ENCODE measurements at places on chromosomes 1 and 21.
A peak's percentile ranks its signal among the peaks of the same experiment; 100 is the strongest.

DNA sequence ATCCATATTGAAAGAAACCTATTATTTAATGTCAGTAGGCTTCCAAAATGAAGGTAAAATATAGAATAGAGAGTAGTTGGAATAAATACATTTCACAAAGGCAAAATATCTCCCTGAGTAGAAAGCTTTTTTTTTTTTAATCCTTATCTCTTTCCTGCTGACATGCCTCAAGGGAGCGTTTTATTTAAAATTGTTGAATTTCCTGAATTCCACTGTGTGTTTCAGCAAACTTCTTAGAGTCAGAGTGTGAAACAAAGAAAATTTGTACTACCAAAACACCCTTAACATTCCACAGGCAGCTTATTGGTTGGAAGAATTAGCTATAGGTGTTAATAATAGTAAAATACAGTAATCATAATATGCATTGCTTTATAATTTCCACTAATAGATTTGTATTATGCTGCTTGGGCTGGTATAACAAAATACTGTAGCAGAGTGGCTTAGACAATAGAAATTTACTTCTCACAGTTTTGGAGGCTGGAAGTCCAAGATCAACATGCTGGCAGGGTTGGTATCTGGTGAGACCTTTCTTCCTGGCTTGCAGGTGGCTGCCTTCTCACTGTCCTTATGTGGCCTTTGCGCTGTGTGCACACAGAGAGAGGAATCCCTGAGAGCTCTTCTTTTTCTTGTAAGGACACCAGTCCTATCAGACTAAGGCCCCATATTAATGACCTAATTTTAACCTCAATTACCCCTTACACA lies 468.4 kb upstream of the C1orf87 start:
- no peak for DNase-seq

- DNase-seq = no peak
Measured at GRCh38 chr1:38018864-38019343, 6.4 kb downstream of the UTP11 start.

DNA sequence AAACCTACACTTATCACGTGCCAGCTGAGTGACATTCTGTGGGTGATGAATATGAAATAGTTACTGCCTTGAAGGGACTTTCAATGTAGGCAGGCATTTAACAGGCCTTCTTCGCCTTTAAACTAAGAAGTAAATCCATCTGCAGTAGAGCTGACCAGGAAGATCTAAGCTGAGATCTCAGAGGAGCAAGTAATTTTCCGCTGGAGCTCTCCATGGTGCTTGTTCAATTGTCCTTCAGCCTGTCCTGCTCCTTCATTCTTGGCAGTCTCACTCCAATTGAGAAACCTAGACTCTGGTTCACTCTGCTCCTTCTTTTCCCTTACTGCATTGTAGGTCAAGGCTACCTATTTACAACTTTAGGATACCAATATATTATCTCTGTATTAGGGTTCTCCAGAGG lies 183.5 kb downstream of the HMCN1 start:
- no peak for DNase-seq

DNA sequence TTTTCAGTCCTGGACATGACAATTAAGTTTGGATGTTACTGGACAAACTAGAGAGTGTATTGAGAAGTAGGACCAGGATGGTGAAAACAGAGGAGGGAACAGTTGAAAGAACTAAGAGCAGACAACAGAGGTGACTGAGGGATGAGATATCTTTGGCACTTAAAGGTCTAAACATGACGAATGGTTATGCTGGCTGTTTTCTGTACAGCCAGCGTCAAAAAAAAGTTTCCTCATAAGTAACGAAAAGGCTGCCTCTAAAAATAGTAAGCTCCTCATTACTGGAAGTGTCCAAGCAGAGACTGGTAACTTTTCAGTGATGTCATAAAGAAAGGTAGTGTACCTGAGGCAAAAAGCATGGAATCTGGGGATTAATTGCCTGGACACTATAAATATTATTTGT lies 35.2 kb upstream of the AK4 start:
- DNase-seq = no peak

GRCh38 chr1:199948587-199949280 lies 78.8 kb upstream of the NR5A2 start:
- DNase-seq = peak; percentile 61

DNA sequence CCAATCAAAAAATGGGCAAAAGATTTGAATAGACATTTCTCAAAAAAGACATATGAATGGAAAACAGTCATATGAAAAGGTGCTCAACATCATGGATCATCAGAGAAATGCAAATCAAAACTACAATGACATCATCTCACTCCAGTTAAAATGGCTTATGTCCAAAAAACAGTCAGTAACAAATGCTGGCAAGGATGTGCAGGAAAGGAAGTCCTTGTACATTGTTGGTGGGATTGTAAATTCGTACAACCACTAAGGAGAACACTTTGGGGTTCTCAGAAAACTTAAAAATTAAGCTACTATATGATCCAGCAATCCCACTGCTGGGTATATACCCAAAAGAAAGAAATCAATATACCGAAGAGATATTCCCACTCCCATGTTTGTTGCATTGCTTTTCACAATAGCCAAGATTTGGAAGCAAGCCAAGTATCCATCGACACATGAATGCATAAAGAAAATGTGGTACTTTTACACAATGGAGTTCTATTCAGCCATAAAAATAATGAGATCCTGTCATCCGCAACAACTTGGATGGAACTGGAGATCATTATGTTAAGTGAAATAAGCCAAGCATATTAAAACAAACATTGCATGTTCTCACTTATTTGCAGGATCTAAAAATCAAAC lies 17.9 kb downstream of the GBP5 start:
- DNase-seq = no peak

- DNase-seq = peak; percentile 18
Measured at GRCh38 chr1:2049225-2049717, 940 bp upstream of the PRKCZ start.

DNA sequence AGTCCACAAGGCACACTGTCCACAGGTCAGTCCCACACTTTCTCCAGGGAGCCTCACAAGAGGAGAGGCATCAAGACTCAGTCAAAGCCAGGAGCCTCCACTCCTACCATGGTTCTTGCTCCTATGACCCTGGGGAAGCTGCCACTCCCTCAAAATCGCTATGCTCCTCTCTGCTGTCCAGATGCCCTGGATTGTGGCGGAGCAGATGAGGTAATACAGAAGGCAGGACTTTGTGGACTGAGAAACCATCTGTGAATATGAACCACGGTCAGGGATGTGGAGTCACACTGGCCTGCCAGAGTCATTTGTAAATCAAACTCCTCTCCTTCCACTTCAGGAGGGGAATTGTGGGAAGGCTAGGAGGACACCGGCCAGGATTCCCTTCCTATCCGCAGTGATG lies 20.6 kb downstream of the VWA5B1 start:
- DNase-seq = no peak

GRCh38 chr1:201324821-201325677 lies 41.7 kb downstream of the PKP1 start:
- DNase-seq = no peak

DNA sequence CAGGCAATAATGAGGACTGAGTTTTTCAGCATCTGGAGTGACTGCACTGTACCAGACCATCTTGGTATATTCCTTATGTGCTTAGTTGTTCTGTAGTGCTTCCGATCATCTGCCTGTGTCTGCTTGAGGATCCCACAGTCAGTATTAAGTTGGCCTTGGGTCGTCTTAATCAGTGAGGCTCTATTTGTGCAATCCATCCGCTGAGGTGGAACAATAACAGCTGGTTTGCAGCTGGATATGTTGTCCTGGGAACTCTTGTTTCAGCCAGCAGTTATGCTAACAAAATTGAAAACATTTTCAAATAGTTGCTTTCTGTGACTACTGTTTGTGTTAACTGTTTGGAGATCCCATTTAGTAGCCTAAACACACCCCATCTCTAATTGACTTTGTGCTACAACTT lies 73.7 kb downstream of the LAMC1 start:
- no peak for DNase-seq

GRCh38 chr1:32099426-32099825 lies 8.4 kb upstream of the KPNA6 start:
- no peak for DNase-seq

DNA sequence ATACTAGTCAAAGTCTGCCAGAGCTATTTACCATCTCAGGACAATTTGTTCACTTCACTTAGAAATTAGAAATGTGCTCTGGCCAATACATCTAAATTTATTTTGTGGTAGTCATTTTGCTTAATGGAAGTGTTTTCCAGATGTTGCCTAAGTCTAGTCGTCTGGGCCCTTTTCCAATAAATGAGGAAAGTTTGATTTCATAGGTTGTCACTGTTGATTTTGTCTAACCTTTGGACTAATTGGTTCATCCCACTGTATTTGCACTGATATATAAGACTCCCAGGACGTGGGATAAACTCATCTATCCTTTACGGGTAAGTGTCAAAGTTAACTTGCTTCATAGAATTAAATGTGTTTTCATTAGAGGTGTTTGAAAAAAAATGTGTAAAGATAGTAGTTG lies 79.1 kb downstream of the TPR start:
- DNase-seq = no peak

- no peak for DNase-seq
Measured at GRCh38 chr1:33096363-33097005, 15.5 kb downstream of the AZIN2 start.

GRCh38 chr1:201515895-201516294 lies 9.0 kb upstream of the CSRP1 start:
- no peak for DNase-seq

DNA sequence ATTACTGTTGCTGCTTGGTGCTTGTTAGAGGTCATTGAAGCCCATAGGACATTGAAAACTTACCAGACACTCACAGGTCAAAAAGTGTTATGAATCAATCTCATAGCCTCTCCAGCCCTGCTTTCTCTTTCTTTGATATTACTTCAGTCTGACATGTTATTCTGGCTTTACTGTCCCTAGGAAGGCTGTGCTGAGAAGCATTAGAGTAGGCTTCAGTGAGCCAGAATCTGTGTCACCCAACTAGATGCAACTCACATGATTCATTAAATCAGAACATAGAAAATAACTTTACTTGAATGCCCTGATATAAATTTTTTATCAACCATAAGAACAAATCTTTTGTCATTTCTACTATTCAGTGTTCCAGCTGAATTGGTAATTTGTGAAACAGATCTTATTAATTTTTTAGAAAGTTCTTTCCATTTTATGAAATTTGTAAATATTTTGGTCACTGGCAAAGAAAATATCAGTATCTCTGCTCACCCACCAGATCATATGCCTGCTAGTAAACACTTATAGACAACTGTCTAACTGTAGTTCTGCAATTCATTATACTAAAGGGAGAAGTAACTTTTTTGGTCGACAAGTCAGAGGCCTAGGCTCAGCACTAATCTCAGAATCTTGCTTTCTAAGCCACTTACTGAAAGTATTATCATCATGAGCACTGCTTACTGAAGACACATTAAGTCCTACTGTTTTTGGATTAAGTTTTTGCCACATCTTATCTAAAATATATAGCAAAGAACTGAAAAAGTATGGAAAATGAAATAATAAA lies 48.2 kb downstream of the RPAP2 start:
- DNase-seq = no peak

DNA sequence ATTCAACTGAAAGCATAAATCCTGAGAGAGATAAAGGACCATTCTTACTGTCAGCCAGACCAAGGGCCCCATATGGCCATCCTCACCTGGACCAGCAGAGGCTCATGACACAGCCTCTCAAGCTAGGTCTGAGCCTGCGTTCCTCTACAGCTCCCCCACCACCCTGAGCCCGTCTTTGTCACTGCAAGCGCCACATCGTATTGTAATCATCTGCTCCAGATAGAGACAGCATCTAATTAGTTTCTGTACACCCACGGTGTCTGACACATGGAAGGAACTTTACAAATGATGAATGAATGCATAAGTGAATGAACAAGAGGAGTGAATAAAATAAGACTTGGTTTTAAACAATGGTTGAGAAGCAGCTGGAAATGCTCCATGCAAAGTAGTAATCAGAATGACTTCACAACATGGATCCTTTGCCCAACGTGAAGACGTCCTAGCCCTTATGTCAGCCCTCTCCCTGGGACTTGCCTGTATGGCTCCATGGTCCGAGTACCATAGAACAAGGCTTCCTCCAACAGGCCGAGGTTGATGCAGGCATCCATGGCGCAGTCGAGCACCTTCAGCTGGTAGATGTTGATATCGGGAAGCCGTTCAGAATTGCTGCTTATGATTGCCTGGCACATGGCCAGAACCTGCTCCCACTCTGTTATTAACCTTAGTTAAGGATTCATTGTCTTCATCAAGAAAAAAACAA lies 648.9 kb downstream of the SMYD3 start:
- peak; percentile 67 for DNase-seq

DNA sequence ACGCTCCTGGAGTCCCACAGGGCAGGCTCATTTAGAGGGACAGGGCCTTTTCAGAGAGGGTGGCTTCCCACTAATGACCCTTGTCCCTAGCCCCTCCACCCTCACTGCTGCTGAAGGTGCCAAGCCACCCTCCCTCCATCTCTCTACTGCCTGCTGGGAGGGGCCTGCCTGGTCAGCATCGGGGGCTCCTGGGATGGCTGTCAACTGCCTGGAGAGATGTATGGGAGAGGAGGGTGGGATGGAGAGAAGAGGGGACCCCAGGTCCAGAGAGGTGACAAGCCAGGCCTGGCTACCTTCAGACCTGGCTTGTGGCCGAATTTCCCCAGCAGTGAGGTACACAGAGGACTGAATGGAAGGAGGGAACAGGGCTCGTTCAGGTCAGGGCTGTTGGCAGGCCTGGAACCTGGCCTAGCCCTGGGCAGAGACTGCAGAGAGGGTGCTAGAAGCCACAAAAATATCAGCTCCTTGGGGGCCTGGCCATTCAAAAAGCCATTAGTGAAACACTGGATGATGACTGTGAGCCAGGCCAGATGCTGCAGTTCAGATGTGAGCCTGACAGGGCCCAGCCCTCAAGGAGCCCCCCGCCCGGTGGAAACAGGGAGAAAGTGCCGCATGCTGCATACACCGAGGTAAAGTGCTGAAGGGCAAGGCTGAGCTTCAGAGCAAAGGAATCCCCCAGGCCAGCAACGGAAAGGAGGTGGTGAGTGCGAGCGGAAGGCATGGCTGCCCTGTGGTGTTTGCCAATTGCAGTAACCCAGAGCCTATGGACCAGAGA lies 20.0 kb downstream of the MMEL1 start:
- no peak for DNase-seq

DNA sequence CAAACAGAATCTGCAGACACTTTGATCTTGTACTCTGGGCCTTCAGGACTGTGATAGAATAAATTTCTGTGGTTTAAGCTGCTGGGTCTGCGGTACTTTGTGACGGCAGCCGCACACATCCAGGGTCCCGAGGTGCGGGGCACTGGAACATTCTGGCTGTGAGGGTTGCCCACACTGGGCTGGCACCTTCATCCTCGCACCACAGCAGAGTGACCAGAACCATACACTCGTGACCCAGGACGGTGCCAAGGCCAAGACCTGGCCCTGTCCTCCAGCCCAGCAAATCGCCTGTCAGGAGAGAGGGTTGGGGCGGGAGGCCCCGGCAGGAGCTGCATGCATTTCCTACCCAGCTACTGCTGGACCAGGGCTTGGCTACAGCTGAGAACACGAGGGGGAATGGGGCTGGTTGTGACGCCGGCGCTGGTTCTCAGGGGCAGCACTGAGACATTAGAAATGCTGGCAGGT lies 2.6 kb upstream of the FTCD start:
- DNase-seq = no peak

GRCh38 chr1:157831968-157832626 lies 9.5 kb downstream of the CD5L start:
- no peak for DNase-seq

All from NCI-H1436 (cell line).